ENCODE measurements at places on chromosomes 2 and 18.

- no peak for DNase-seq
Observed at GRCh38 chr2:150138587-150138986, 348.9 kb downstream of the RND3 start.

DNA sequence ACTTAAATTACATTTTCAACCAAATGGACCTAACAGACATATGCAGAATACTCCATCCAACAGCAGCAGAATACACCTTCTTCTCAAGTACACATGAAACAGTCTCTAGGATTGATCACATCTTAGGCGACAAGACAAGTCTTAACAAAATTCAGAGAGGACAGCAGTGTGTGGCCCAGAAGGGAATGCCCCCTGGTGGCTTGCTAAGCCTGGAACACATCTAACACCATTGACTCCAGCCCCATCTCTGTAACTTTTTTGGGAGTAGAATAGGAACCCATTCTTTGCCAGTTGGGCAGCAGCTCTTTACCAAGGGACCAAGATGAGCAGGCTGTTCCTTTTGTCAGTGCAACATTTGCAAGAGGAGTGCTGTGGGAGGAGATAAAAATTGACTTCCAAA lies 249.9 kb downstream of the PLCL1 start:
- DNase-seq = no peak

GRCh38 chr2:161147856-161148255 lies 12.4 kb upstream of the TANK start:
- DNase-seq = no peak

- DNase-seq = no peak
Observed at GRCh38 chr2:234289834-234290590, 206.9 kb downstream of the ARL4C start.

All from naive B cell (primary cell).